Forelimb muscle (tissue), 1 donor: ENCODE measurements at places on chromosomes 2 and 18. TPM values are rescaled to one million over a fixed set of nuclear protein-coding genes. Genes with fewer than 3 reads are reported as not detected.

Gene TUBA4B
- polyA plus RNA-seq: 0.20 TPM

Gene MEIS1
- 11.7 TPM for polyA plus RNA-seq

Gene TMEM247
- polyA plus RNA-seq: not detected

Gene UPP2
- 0.11 TPM for polyA plus RNA-seq

Gene ATOH8
- polyA plus RNA-seq: 21.1 TPM

Gene NT5C1B
- 0.25 TPM for polyA plus RNA-seq

Gene CTNNA2
- polyA plus RNA-seq: 0.52 TPM

Gene NEU2
- polyA plus RNA-seq: not detected

Gene DLGAP1
- polyA plus RNA-seq: 1.9 TPM

Gene TMEM37
- 8.3 TPM for polyA plus RNA-seq

Gene LYG2
- polyA plus RNA-seq: 0.22 TPM

Gene CAPN14
- polyA plus RNA-seq: not detected

Gene NR4A2
- 1.6 TPM for polyA plus RNA-seq

Gene UGT1A10
- not detected for polyA plus RNA-seq

Gene RGPD3
- 0.08 TPM for polyA plus RNA-seq

Gene CPLX4
- polyA plus RNA-seq: not detected

Gene MAL
- 2.5 TPM for polyA plus RNA-seq

Gene NPC1
- polyA plus RNA-seq: 27.7 TPM

Gene CPS1
- 0.99 TPM for polyA plus RNA-seq

Gene ATP6V1C2
- polyA plus RNA-seq: 3.3 TPM

Gene SP9
- 0.14 TPM for polyA plus RNA-seq

Gene RNPEPL1
- polyA plus RNA-seq: 33.2 TPM

DNA sequence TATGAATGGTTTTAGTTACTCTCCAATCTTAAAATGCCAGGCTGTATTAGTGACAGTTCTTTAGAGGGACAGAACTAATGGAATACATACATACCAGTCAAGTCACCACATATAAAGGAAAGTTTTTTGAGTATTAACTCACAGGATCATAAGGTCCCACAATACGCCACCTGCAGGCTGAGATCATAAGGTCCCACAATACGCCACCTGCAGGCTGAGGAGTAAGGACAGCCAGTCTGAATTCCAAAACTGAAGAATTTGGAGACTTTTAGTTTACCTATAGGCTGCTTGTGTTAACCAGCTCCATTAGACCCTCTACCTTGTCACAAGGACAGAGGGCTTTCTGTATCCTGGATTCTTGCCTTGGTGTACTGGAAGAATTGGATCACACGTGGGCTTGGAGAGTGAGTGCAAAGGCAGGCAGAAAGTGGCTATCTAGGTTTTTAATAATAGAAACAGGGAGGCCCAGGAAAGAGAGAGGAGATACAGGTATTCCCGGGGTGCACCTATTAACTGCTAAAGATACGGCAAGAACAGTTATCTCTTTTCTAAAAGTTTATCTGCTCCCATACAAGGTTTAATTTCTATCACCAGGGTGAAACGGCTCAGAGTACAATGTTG, 234.9 kb upstream of the CYRIA start:
- no peak for DNase-seq

GRCh38 chr2:217521820-217522219, 481.0 kb downstream of the TNS1 start:
- DNase-seq: peak; percentile 58

- DNase-seq: no peak
Observed at GRCh38 chr2:231146665-231147064, 21.8 kb upstream of the HTR2B start.

DNA sequence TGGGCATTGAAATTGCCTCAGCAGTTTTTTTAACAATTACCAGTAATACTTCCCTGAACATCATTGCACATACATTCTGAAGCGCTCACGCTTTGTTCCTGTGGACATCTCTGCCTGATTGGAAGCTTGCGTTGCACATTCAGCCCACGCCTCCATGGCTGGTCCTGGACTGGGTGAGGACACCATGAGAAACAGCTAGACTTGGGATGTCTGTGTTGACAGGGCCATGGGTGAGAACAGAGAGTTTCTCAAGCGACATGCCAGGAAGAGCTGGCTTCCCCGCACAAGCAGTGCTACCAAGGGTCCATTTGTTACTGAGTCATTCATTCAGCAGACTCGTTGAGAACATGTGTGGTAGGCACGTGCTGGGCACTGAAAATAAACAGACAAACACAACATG, 166.3 kb downstream of the GBX2 start:
- no peak for DNase-seq

GRCh38 chr2:79250656-79251055, 91.1 kb upstream of the REG3A start:
- no peak for DNase-seq

- DNase-seq: no peak
Observed at GRCh38 chr18:8468921-8469335, 140.3 kb upstream of the RAB12 start.

DNA sequence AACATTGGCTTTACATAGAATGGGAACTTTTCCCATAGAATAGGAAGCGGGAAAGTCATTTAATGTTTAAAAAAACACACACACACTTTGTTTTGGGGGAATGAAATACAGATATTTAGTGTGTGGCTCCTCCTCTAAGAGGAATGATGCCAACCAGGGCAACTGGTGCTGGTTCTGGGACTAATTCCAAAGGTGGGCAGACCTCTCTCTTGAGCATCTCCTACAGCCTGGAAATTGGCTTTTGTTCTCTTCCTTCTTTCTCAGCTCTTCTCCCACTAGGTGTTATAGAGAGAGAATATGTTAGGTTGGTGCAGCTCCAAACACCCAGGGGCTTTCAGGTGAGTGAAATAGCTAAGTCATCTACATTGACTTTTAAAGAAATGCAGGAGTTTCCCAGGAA, 190.1 kb downstream of the RAD51AP2 start:
- DNase-seq: no peak

DNA sequence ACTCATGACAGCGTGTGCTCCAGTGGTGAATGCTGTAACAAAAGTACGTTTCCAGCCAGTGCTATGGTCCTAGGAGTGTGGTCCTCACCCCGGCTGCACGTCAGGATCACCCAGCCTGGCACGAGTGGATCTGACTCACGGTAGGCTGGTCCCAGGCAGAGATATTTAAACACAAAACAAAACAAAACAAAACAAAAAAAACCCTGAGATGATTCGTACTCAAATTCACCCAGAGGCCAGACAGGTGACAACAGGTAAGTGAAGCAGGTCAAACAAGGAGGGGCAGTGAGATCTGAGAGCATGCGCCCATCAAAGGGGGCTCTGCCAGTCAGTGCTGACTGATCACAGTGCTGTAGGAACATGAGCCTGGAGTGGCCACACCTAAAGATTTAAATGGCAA, 43.2 kb downstream of the C2orf76 start:
- no peak for DNase-seq

GRCh38 chr2:213152065-213152794, 818 bp upstream of the IKZF2 start:
- no peak for DNase-seq

GRCh38 chr18:74468547-74469061, 11.5 kb upstream of the DIPK1C start:
- DNase-seq: peak; percentile 74

DNA sequence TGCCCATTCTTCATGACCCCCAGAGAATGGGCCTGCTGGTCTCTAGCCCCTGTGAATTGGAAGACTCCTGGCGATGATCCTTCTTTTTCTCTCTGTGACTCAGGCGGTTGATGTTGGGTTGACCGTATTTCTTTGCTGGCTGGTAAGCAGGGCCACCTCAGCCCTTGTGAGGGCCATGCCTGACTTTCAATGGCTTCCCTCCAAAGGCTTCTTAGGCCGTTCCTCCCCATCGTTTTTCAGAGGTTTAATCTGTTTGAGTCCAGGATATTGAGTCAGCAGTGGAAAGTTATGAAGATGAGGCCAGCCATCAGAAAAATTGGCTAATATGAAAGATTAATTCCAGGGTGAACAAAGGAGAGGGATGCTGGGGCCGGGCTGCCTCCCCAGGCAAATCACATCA, 13.6 kb downstream of the HPCAL1 start:
- DNase-seq: no peak

GRCh38 chr2:208250388-208250787, 4.5 kb downstream of the IDH1 start:
- DNase-seq: no peak

DNA sequence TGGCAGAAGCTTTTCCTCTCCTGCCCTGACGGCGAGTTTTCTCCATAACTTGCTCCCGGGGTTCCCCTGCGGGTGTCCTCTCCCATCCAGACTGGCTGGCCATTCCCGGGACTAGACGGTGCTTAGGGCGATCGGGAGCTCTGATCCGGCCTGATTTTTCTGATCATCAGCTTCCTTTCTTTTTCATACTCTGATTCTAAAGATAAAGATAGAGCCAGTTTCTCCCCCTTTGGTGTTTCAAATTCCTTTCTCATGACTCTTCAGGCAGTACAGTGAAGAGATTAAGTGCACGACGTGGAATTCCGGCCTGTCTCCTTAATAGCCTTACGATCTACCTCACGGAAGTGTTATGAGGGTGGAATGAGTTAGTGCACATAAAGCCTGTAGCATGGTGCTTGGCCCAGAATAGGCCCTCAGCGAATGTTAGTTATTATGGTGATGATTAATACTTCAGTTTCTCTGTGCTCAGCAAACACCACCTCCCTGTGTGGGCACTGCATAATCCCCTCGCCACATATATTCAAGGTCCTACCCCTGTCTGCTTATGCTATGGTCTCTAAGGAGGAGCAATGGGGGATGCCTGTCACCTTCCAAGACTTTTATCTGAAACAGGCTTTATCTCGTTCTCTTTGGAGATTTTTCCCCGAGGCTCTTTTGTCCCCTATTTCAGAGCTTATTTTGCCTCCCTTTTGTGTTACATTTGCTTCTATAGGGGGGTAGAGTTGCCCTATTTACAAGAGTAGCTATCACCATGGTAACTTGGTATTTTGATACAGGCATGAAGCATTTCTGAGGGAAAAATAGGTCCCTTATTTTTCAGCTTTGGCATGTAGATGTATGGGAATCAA, 254.8 kb downstream of the CDH2 start:
- no peak for DNase-seq

DNA sequence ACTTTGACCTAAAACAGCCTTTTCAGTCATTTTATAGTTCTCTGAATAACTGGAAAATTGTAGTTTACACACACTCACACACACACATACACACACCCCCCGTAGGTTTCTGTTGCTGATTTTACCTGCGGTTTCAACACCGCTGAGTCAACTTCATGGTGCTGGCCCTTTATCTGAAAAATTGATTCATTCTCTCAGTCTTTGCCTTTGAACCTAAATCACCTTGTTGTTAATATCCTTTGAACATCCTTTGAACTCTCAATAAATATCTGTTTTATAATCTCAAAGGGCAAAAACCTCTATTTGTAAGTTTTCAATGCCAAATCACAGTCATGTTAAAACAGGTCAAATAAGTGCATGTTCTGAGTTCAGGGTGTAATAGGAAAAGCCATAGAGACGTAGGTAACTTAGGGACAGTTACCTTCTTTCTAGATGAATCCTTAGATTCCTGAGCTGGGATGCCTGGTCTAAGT, 109.0 kb upstream of the BZW1 start:
- DNase-seq: no peak

GRCh38 chr18:26422472-26423162, 125.7 kb downstream of the KCTD1 start:
- DNase-seq: no peak

DNA sequence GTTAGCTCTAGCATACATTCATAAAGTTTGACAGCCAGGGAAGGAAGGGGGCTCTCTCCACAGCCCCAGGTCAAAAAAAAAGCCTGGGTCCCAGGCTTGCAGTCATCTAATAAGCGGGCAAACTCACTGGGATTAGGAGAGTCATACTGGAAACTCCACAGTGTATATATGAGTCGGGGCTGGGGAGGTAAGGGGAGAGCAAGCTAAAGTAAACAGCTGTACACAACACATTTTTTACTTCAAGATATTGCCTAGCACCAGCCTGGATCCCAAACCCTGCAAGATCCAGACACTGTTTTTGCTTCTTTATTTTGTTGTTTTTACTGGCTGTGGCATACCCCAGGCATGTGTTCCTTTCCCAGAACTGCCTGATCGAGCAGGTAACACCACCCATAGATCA, 291.3 kb upstream of the TANK start:
- no peak for DNase-seq

DNA sequence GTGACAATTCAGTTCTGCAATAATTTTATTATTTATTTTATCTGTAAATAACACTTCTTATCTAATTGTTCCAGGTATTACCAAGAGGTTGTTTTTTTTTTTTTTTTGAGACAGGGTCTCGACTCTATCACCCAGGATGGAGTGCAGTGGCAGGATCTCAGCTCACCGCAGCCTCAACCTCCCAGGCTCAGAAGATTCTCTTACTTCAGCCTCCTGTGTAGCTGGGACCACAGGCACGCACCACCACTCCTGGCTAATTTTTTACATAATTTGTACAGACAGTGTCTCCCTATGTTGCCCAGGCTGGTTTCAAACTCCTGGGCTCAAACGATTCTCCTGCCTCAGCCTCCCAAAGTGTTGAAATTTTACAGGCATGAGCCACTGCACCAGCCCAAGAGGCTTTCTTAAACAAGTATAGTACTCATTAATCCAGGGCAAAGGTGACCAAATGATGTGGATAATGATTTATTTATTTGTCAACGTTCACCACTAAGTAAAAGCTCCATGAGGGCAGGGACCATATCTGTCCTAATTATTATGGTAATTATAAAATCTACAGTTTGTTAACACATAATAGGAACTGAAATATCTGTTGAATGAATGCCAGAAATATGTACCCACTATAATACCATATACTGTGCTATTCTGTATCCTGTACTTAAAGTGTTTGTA, 12.0 kb downstream of the STK17B start:
- DNase-seq: no peak

DNA sequence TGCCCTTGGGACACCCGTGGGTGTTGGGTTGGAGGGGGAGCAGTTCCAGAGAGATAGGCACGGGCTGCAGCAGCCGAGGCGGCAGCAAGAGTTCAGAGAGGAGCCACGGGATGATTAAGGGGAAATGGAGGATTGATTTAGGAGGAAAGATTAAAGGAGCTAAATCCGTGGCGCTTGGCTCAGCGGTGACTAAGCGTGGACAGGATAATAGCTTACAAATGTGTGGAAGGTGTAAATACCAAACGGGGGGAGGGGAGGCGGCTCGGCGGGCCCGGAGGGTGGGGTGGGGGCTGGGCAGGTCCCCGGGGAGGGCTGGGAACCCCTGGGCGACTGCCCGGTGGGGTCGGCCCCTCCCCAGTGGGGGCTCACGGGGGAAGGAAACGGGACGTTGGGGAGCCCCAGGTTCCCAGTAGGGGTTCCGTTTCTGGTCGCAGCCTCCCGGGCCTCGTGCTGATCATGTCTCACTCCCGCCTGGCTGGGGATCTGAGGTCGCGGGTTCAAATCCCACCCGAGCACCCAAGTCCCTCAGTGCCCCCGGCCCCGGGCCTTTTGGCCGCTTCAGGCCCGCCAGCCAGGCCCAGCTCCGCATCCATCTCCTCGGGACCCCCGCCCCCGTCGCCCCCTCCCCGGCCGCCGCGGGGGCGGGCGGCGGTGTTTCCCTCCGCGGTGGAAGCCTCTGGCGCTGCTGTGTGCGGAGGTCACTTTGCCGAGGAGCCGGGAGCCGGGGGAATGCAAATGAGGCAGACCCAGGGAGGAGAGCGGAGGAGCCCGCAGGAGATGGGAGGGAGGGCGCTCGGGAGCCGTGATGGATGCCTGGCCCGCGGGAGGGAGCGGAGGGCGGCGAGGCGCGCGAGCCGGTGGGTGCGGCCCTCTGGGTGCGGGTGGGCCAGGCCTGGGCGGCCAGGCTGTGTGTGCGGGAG, 8.1 kb downstream of the ASIC4 start:
- DNase-seq: no peak

GRCh38 chr18:42181474-42181873, 226.4 kb downstream of the PIK3C3 start:
- DNase-seq: no peak
